ENCODE measurements at places on chromosomes 3 and 15.

DNA sequence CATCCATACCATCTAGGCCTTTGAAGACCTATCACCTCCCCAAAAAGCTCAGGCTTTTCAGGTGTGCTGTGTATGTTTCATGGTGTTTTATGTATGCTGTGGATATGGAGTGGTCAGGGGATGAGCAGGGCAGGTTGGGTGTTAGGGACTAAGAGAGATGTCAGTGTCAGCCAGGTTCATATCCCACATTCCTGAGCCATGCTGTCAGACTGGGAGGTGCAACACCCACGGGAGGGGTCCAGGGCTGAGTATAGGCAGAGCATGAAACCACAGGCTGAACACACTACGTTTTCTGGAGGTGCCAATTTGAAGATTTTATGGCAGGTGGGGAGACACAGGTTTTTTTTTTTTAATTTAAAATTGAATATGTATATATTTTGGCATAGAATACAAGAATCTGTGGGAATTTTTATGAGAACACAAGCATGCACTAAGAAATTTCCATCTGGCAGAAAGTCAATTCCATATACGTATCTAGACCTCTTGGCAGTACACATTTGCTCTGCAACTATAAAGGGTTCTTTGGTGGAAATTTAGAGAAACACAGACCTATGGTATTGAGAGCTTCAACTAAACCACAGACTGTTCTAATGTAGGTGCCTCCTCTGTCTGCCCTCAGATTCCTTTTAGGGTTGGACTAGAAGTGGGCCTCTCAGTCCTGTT, 101.9 kb upstream of the RNU6-1 start:
- no peak for DNase-seq

GRCh38 chr15:95944661-95945255, 385.7 kb upstream of the NR2F2 start:
- DNase-seq = no peak

DNA sequence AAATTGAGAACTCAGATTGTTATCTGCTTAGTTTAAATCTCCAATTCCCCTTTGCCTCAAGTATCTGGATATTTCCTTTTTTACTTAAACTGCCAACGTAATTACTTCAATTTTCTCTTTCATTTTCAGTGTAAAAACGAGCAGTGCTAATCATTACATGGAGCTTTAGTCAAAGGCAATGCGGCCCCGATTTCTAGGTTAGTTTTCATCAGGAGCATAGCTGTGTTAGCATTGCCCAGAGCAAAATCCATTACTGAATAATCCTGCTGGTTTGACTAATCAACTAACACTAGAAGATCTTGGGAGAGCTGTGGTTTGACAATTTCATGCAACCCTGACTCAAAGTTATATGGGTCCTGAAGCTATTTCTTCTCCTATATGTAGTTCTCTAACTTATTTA, 46.2 kb downstream of the ZPLD1 start:
- no peak for DNase-seq

GRCh38 chr15:40250771-40251483, 12.1 kb downstream of the PAK6 start:
- DNase-seq = no peak

Measured in NCI-H187 (cell line).